ENCODE measurements at places on chromosomes 12 and 14.
A peak's percentile ranks its signal among the peaks of the same experiment; 100 is the strongest.

- DNase-seq: no peak
These were observed 479.6 kb downstream of the ADAMTS20 start for GRCh38 chr12:43072431-43072830.

- DNase-seq: no peak
These were observed 23.0 kb upstream of the GSG1 start for GRCh38 chr12:13126494-13126893.

DNA sequence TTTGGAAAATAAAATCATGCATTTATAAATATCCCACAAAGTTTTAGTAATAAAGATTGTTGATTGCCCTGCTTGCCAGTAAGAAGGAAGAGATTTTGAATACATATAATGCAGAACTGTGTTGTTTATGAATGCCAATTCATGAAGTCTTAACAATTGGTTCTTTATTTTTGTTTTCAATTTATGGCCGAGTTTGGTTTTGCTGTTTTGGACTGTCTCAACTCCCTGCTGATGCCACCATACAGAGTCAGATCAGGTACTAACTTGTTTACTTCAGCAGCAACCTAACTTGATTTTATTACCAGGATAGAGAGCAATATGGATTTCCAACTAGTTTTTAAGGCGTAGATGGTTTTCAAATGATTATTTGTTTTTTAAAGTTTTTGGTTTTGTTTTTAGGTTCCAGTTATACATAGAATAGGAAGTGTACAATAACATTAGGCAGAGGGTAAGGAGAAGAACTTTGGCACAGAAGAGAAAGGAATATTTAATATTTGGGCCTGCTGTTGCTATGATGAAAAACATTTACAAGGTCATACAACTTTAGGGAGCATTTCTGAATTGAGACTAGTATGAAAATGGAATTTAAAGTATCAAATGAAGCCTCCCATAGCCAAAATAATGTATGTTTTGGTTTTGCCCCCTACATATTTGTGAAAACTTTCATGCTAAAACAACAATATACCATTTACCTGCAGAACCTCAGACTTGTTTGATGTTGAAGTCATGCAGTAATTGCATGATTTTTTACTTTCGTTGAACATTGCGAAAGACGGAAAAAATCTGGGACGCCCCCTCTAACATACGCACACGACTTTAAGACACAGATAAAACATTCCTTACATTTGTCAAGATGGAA, 904 bp upstream of the FAM177A1 start:
- DNase-seq: peak; percentile 56

GRCh38 chr12:65307169-65307501, 28.7 kb downstream of the MSRB3 start:
- no peak for DNase-seq

DNA sequence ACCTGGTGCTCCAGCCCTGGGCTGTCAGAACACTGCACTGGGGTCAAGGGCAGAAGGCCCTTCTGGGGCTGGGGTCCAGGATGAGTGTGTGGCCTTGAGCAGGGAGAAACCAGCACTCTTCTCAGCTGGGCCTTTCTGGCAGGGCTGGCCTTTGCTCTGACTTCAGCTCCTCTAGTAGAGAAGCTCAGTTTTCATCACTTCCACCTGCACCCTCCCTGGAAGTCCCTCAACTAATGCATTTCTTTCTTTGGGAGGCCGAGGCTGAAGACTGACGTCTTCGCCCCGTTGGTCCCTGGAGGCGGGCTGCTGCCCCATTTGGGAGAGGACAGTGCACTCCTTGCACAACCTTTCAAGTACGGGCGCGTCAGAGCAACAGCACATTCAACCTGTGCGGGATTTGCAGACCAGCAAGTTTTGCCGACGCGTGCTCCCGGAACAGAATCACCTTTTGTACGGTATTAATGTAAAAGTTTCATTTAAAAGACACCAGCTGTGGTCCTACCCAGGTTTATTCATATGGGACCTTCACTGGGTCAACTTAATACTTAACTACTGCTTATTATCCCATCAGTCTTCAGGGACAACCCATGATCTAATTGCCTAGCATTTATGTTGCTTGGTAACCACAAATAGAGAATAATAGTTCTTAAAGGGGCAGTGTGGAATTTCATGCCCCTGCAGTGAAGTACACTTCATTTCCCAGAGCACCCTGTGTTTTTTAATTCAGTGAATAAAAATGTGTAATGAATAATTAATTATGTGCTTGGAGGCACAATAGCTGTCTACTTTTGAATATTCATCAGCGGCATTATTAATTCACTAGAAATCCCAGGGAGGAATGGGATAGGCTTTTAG, 134.8 kb upstream of the VRK1 start:
- peak; percentile 7 for DNase-seq

DNA sequence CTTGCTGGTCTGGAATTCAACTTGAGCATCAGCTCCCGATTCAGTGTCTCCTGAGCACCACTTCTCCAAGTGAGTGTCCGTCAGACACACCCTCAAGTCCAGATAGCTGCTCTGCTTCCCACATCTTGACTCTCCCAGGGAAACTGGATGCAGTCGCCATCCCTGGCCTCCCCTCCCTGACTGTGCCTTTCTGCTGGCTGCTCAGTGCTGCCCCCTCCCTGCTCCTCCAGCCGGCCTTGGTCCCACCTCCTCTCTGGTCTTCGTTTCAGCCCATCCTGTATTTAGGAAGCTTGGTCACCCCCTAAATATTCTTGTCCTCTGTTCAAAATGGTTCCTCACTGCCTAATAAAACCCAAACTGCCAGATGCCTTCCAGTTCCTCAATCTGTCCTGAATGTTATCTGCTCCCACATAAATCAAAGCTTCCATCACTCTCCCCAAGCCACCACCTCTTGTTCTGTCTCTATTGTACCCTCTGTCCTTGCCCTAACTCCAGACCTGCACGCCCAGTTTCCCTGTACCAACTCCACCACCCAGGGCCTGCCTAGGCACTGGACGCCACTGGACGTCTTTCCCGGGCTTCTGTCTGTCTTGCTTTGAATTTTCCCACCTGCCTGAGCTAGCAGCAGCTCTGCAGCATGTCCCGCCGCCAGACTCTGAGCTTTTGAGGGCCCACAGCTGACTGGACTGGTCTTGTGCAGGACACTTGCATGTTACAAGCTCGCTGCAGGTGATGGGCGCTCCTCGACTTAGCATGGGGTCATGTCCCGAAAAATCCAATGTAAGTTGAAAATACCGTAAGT, 33.8 kb downstream of the CCDC92 start:
- DNase-seq: no peak

GRCh38 chr12:86959766-86960458, 703.7 kb upstream of the MGAT4C start:
- DNase-seq: no peak

- peak; percentile 70 for DNase-seq
These were observed 95.6 kb upstream of the SLC38A2 start for GRCh38 chr12:46468160-46468559.

GRCh38 chr12:31629756-31630732, 29.4 kb upstream of the ETFBKMT start:
- DNase-seq: peak; percentile 83

DNA sequence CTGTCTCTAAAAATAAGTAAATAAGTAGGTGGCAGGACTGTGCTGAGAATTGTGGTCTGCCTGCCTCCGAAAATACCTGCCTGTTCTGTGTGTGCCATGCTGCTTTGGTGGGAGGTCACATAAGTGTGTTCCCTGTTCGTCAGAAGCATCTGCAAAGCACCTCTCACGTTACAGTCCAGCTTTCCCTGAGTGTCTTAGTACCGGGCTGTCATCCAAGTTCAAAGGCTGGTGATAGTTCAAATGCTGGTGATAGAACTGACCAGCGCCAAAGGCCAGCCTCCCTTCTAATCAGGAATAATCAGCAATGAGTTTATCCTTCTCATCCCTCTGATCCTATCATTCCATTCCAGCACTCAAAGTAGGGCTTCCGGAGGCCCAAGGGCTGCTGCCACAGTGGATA, 5.6 kb downstream of the CABP1 start:
- DNase-seq: no peak

- no peak for DNase-seq
These were observed 23.4 kb downstream of the ACACB start for GRCh38 chr12:109139791-109140190.

GRCh38 chr12:16243487-16244412, 33.7 kb downstream of the SLC15A5 start:
- DNase-seq: no peak

GRCh38 chr12:78898416-78898815, 33.8 kb downstream of the SYT1 start:
- DNase-seq: peak; percentile 75

DNA sequence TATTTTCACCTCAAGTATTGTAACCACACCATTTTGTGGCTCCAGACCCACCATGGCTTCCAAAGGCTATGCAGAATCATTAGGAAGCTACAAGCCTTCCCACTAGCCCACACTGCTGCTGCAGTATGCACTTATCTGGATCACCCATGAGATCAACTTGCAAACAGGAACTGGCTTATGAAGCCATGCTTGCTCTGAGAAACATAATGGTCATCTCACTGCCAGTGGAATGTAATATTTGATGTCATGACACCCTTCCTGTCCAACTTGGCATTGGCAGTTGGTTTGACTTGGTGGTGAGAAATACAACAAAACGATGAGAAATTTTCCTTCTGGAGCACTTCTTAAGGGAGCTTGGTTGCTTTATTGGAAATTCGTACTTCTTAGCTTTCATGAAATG, 69.3 kb upstream of the FRMD6 start:
- DNase-seq: peak; percentile 36

DNA sequence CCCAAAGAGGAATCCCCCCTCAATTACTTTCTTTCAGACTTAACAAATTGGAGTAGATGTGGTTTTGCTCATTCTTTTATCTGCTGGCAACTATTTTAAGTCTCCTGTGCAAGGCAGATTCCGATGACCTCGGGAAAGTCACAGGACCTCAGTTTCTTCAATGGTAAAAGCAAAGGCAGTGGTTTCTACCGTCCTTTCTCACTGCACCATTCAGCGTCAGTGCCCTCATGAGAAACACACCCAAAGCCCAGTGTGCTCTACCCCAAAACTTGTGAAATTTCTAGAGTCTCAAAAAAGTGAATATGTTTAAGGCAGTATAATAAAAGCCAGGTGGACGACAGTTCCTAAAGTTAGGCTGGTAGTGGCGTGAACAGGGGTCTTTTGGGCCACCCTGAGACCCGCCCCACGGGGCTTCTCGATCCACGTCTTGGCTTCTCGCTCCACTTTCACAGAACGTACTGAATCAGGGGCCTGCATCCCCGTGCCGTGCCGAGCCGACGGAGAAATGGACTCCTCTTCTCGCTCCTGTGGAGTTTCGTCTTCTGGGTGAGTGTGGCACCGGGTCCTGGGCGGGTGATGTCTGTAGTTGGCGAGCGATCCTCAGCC, 1.3 kb upstream of the ARHGAP5 start:
- peak; percentile 15 for DNase-seq

DNA sequence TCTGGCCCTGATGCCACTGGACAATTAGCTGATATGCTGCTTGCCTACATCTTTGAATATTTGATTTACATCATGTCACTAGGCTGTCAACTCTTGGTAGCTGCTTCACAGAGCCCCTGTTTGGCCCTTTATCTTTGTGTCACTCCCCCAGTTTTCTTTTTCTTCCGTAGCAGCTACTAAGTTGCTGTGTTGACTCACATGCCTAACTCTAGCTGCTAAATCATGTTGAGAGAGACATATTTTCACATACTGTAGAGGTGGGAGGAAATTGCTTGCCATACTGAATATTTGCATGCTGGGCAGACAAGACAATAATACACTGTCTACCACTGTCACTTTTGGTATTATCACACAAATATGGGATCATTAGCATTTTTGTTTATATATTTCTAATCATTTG, 147.1 kb upstream of the NOVA1 start:
- DNase-seq: no peak

DNA sequence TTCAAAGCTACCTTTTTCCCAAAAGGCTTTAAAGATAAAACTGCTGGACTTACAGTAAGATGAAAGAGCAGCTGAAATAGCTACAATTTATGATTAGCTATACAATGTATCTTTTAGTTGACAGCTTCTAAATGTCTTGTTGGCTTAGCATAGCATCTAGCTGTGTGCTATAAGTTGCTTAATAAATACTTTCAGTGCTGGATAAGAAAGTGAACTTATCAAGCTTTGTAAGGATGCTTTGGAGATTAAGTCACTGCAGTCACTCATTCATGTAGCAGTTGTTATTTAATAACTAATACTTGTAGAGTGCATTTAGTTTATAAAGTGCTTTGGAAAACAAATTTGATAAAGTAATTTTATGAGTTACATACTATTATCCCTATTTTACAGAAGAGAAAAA, 14.6 kb downstream of the CFAP54 start:
- DNase-seq: no peak

GRCh38 chr12:96502477-96502876, 13.1 kb downstream of the CFAP54 start:
- DNase-seq: no peak

DNA sequence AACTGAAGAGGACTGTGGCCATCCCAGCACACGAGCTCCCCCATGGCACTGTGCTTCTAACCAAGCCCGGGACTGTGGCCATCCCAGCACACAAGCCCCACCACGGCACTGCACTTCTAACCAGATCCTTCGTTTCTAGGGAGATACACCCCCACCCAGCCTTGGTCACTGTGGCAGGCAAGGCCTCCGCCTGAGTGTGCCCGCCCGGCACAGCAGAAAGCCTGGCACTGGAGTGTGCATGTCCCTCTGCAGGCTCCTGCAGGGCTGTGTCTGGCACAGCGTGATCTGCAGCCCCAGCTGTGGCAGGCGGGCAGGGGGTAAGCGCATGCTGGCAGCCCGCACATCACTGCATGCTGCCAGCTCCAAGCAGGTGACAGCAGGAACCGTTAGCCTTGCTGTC, 49.8 kb downstream of the CCDC85C start:
- DNase-seq: no peak

DNA sequence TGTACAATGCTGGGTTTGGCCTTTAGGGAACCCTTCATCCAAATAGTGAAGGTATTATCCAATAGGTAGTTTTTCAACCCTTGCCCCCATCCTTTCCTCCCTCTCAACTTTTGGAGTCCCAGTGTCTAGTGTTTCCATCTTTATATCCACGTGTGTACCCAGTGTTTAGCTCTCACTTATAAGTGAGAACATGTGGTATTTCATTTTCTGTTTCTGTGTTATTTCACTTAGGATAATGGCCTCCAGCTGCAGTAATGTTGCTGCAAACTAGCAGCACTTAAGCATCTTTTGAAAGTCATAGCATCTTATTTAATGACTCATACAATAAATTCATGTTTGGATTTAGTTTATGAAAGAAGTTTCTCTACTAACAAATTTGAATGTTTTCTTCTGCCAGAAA, 442.5 kb downstream of the NELL2 start:
- DNase-seq: no peak

GRCh38 chr14:64601571-64601970, 51.8 kb downstream of the PPP1R36 start:
- DNase-seq: no peak

DNA sequence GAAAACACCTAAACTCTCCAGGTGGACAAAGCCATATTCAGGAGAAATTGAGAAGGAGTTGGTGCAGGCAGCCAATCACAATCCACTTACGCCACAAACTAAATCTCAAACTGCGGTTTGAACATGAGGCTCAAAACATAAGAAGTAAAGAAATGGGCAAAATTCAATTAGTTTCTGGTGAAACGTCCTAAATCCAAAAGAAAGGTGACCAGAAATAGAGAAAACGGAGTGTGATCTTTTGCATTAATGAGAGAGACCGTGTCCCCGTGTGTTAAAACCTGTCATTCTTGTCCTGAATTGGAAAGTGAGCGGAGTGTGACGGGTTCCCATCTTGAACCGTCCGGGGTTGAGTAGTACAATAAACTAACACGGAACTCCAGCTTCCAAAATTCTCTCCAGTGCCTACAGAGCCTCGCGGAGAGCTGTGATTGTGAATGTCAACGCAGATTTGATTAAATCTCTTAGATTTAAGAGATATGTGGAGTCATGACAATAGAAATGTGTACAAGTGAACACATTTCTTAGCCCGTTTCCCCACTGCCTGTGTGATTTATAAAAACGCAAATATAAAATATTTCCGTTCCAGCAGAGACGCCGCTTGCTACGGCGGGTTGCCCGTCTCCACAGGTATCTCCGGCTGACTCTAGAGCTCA, 595 bp upstream of the METAP2 start:
- no peak for DNase-seq

All from astrocyte (in vitro differentiated cells and primary cell).